ENCODE measurements at places on chromosomes 2 and 18. TPM values are rescaled to one million over a fixed set of nuclear protein-coding genes. Genes with fewer than 3 reads are reported as not detected.

- DNase-seq, result no peak
Measured at GRCh38 chr18:2935438-2936192, 77.3 kb downstream of the LPIN2 start.

DNA sequence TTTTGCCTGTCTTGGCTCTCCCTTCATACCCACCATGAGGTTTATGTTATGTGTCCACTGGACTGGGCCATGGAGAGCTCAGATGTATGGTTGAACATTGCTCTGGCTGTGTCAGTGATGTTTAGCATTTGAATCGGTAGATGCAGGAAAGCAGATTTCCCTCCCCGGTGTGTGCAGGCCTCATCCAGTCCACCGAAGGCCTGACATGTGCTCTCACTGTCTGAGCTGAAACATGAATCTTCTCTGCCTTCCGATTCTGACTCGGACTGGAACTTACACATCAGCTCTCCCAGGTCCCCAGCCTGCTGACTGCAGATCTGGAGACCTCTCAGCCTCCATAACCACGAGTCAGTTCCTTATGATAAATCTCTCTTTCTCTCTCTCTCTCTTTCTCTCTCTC lies 72.4 kb upstream of the SLC66A3 start:
- DNase-seq, result no peak

DNA sequence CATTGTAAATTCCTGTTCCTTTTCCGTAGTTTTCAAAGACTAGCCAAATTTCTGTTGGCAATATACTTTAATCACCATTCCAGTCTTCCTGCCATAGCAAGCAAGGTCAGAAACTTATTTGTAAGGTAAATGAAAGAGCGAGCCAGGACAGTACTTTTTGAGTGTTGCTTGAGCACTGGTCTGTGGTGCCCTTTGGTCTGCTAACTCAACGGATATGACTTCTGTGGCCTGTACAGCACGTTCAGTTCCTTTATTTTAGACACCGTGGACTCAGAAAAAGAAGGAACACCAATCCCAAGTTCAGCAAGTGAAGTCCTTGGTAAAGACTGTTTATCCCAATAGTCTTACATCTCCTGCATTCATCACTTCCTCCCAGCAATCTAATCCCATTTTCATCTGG lies 166.3 kb downstream of the MYO1B start:
- DNase-seq, result no peak

DNA sequence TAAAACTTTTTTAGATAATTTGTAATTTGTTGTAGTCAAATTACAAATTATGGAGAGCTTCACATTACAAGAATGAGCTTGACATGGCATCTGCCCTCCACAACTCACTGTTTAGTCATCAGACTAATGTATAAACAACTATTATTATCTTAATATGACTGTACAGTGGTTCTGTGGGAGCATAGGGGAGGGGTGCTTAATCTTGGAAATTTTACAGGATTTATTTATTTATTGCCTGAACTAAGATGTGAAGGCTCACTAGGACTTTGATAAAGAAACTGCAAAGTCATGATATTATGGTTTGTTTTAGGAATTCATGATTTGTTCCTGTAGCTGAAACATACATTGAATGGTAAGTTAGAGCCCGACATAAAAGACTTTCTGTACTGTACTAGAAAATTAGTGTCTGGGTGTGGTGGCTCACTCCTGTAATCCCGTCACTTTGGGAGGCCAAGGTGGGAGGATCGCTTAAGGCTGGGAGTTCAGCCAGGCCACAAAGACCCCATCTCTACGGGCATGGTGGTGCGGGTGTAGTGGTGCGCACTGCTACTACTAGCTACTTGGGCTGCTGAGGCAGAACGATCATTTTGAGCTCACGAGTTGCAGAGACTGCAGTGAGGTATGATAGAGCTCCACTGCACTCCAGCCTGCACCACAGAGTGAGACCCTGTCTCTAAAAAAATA lies 2.1 kb downstream of the MARCHF7 start:
- no peak for DNase-seq

DNA sequence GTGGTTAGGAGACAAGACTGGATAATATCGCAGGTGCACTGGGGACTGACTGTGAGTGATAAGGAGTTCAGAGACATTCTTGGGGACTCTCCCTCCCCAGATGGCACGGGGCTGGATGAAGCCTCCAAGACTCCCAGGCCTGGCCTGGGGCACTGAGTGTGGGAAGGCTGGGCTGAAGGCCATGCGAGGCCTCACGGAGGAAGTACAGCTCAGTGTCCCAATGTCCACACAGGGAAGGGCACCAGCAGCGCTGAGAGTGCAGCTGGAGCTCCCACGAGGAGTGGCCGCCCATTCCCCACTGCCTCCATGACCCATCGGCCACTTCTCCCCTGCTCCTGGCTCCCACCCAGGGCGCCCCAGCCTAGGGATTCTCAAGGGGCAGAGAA lies 6.5 kb downstream of the MFSD2B start:
- no peak for DNase-seq

- DNase-seq, result no peak
Measured at GRCh38 chr2:65605743-65606058, 173.3 kb upstream of the SPRED2 start.

DNA sequence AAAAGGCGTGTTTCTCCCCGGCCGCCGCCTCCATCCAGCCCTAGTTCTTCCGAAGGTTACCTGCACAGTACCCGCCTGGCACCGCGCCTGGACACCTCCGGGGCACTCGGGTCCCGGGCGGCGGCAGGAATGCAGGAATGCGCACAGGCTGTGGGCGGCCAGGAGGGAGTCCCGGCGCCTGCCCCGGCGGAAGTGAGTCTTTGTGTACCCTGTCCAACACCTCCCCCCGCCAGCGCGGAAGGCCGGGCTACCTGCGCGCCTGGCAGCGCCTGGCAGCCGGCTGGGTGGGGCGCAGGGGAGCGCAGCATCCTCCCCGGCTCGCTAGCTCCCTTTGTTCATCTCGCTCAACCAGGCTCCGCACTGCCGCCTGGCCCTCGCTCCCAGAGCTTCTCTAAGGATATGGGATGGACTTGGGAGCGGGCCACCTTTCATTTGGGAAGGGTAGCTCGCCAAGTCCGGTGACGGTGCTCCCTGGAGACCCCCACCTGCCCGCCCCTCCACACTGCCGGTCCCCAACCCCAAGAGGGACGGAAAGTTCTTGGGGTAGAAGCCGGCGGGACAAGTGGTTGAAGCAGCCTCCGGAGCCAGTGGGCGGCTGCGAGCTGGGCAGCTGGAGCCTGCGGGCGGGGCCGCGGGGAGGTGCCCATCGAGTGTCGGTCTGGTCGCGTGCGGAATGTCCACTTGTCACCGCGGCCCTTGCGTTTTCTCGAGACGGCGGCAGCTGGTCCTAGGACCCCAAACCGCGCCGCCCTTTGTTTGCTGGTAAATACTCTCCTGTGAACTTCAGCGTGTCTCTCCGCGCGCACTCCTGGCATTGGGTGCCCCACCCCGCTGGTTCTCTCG lies 1.2 kb upstream of the ST6GAL2 start:
- DNase-seq, result peak; percentile 51

DNA sequence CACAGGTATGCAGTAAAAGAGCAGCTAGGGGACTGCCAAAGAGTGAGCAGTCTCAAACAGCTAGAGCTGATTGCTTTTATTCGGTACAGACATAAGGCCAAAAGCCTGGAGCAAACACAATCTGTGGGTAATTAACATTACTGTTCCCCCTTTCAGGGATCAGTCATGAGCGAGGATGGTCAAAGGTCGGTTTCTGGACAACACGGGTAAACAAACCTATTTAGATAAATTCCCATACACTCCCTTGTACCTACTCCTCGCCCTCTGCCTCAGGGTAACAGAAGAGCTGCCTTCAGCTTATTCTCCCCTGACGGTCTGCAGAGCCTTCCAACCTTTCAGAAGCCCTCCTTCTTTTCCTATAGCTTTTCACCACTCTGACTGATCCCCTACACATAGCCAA lies 586.0 kb downstream of the SUCLG1 start:
- DNase-seq, result no peak

DNA sequence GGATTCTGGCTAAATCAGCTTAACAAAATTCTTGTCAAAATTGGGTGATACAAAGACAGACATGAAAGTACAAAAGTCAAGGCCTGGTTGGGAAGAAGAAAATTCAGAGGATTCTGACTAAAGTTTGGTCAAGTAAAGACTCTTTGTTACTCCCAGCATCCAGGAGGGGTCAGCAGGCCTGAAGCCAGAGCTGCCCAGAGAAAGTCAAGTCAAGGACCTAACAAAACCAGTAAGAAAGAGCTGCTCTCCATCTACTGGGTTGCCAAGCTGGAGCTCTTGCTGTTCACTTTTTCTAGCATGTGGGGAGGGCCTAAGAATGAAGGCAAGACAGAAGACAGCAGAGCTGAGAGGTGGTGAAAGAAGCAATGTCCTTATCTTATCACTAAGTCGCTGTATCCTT lies 143.3 kb downstream of the C1D start:
- no peak for DNase-seq

DNA sequence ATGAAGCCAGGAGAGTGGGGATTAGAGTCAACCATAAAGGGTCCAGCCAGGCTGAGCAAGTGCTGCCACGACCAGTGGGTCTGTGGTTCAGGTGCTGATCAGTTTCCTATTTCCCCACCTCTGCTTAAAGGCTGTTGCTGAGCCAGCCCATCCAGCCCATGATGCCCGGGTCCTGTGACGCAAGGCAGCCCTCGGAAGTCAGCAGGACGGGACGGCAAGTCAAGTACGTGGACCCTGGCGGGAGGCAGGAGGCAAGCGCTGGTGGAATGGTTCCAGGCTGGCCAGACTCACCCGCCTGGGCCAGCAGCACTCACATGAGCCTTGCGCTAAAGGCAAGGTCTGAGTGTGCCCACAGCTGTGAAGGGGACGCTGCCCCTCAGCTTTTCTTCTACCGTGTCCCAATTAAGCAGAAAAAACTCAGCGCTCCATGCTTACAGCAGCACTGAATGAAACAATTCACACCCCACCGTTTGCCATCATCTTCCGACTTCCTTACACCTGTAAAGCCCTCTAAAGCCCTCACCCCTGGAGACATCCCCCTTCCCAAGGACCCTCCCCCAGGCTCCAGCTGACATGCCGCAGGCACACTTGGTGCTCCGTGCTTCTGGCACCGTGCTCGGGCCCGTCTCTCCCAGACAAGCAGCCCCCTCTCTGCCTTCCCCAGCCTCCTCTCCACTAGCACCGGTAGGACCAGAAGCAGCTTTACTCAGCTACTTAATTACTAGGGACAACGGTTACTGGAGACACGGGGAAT lies 11.3 kb upstream of the RPL31 start:
- no peak for DNase-seq

DNA sequence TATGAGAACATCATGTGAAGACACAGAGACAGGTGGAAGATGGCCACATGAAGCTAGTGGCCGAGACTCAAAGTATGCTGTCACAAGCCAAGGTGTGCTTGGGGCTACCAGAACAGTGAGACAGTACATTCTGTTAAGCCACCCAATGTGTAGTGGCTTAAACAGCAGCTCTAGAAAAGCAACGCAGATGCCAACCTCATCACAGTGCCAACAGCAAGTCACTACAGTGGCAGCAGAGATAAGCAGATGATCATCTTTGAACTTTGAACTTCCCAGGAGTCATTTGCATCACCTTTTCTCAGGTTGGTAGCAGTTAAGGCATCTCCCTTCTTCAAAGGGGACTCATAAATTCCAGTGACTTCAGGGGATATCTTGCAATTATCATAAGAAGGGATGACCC lies 394.4 kb downstream of the LRP1B start:
- no peak for DNase-seq

DNA sequence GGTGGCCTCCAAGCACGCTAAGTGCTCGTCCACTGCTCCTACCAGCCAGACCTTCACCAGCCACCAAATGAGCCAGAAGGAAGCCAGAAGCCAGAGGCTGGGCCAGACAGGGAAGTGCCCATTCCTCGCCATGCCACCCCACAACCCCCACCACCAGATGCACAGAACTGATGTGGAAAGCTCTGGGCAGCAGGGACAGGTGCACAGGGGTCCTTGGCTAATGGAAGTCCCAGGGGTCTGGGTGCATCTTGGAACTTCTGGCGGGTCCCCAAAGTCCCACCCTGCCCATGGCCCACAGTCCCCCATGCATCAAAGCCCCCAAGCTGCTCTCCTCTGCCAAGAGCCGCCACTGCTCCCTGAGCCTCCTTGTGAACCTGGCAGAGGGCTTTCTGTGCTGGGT lies 173.1 kb upstream of the ID2 start:
- no peak for DNase-seq

- DNase-seq, result no peak
Measured at GRCh38 chr2:20430035-20430434, 16.8 kb upstream of the RHOB start.

DNA sequence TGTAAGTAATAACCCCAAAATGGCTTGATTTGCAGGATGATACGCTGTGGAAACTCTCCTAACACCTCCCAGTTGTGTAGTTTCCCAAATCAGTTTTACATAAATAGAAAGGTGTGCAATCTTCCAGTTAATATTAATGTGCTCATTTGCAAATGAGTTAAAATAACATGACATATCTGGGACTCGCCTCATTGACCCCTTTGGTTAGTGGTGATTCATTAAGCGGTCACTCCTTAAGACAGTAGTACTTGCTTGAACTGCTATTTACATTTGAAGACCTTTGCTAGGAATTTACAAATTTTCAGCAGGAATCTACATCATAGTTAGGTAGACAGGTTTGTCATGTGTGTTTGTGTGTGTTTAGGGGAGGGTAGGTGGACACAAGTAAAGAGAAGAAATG lies 1367.7 kb upstream of the CELF4 start:
- DNase-seq, result no peak

GRCh38 chr2:43897492-43897891 lies 58.7 kb downstream of the ABCG8 start:
- DNase-seq, result no peak

- DNase-seq, result no peak
Measured at GRCh38 chr2:11571170-11571569, 37.3 kb downstream of the GREB1 start.

DNA sequence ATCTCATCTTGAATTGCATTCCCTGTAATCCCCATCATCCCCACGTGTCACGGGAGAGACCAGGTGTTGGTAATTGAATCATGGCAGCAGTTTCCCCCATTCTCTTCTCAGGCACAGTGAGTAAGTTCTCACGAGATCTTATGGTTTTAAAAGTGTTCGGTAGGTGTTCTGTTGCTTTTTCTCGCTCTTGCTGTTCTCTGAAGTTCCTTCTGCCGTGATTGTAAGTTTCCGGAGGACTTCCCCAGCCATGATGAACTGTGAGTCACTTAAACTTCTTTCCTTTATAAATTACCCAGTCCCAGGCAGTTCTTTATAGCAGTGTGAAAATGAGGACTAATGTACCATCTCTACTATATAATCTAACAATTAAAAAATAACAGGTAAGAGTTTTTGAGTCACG lies 409.9 kb upstream of the NRXN1 start:
- DNase-seq, result no peak

The ASPRV1 gene
- 0.78 TPM for total RNA-seq

The HNMT gene
- 46.2 TPM for total RNA-seq

The MYO1B gene
- 195 TPM for total RNA-seq

The LINC00305 gene
- not detected for total RNA-seq

The FTCDNL1 gene
- total RNA-seq, result 7.8 TPM

The CHRNG gene
- not detected for total RNA-seq
